ENCODE measurements at places on chromosomes 1 and 21. TPM values are rescaled to one million over a fixed set of nuclear protein-coding genes. Genes with fewer than 3 reads are reported as not detected.

DISP1 gene
- total RNA-seq = 1.5 TPM

CFHR4 gene
- not detected for total RNA-seq

OXCT2 gene
- total RNA-seq = 1.0 TPM

TTLL10 gene
- total RNA-seq = not detected

ADCY10 gene
- total RNA-seq = 0.32 TPM

DNM3 gene
- total RNA-seq = 2.2 TPM

CFAP141 gene
- total RNA-seq = not detected

S100B gene
- 1.5 TPM for total RNA-seq

ARPC5 gene
- total RNA-seq = 205 TPM

RIPPLY3 gene
- total RNA-seq = not detected

PROK1 gene
- total RNA-seq = not detected

POTED gene
- total RNA-seq = not detected

LGR6 gene
- 0.26 TPM for total RNA-seq

RPL22 gene
- 229 TPM for total RNA-seq
